ENCODE measurements at places on chromosomes 6 and 20. TPM values are rescaled to one million over a fixed set of nuclear protein-coding genes. Genes with fewer than 3 reads are reported as not detected.

GRCh38 chr20:64082820-64083377, 1.3 kb downstream of the LKAAEAR1 start:
- H3K27me3 ChIP-seq, result peaks cover 8% of the 10 kb centered on the region
- H3K4me1 ChIP-seq, result peaks cover 32% of the 10 kb centered on the region
- peak overlapping the region; percentile 64 for H3K4me3 ChIP-seq
- no peak for DNase-seq

DNA sequence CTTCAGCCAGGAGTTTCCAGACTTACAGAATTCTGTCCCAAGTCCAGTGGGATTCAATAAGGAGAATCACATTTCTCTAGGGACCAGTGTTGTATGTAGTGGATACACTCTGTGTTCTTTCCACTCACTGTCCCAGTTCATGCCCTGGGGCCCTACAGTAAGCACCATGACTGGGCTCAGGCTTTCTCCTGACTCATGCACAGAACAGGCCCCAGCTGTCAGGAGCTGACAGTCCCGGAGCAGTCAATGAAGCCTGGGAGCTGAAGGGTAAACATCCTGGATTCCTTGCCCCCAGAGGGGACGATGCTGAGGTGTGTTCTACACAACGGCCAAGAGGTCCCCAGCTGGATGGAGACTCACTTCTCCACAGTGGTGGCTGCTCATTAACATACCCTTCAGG, 40.2 kb upstream of the LRFN2 start:
- peaks cover 12% of the 10 kb centered on the region for H3K27me3 ChIP-seq
- no peak for DNase-seq
- H3K4me1 ChIP-seq, result no peaks in the 10 kb centered on the region
- H3K27ac ChIP-seq, result no peak overlapping the region
- no peak overlapping the region for H3K4me3 ChIP-seq
- no peaks in the 10 kb centered on the region for H3K36me3 ChIP-seq

GRCh38 chr6:100257793-100258395, 206.8 kb downstream of the SIM1 start:
- H3K36me3 ChIP-seq, result no peaks in the 10 kb centered on the region
- H3K27ac ChIP-seq, result peak overlapping the region; percentile 58
- peak overlapping the region; percentile 55 for H3K4me3 ChIP-seq
- H3K27me3 ChIP-seq, result no peaks in the 10 kb centered on the region

RNF182 gene
- 5.3 TPM for total RNA-seq

MYLK2 gene
- total RNA-seq, result 1.3 TPM
